Stimulated activated CD8-positive, alpha-beta memory T cell treated with anti-CD3 and anti-CD28 coated beads, Interleukin-15, amount 100 ng/mL, for 24 hours (primary cell): ENCODE measurements at places on chromosomes 6 and 20.

GRCh38 chr6:15926256-15926655 is 202.6 kb upstream of the MYLIP start:
- DNase-seq: no peak

DNA sequence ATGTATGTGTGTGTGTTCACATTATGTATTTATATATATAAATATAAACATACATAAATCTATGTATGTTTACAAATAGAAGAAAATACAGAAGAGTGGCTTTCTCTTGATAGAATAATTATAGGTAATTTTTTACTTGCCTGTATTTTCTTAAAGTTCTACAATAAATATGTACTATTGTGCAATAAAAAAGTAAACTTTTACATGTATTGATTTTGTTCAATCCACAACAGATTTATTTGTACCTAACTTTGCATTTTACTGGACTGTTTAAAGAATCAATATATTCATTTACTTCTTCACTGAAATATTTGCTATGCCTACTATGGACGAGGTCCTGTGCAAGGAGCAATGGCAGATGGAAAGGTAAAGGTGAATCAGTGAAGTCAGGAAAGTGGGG is 14.0 kb upstream of the TAB2 start:
- DNase-seq: no peak

DNA sequence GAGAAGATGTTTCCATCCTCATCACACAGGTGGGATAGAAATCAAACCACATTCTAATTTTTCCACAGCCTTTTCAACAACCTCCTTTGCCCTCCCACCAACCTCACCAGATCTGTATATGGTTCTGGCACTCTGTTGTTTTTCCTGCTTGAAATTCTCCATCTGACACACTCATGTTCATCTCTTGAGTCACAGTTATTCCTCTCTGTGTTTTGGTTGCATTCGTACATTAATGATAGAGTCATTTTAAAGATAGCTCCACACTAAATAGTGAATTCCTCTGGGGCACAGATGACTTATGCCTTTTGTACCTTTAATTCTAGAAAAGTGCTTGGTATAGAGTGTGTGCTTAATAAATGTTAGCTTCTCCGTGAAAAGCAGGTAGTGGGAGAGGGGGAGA is 1.4 kb upstream of the GCLC start:
- DNase-seq: no peak

GRCh38 chr6:37982317-37982716 is 162.8 kb downstream of the ZFAND3 start:
- DNase-seq: no peak

DNA sequence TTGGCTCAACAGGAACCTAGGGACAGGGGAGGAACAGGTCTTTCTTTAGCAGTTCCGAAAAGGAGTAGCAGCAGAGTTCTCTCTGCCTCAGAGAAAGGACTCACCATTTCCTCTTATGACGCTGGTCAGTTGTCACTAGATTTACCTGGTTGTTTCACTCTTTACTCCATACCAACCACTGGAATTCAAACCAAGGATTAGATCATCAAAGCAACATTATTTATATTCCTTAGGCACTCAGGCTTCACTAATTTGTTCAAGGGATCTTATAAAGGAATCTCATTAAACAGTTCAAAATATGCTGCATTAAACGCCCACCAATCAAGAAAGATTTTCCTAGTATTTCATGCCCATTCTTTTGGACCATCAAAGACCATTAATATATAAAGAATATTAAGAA is 1129.5 kb upstream of the MAP3K7 start:
- no peak for DNase-seq

- DNase-seq: no peak
Observed at GRCh38 chr6:125013938-125014660, 51.9 kb downstream of the RNF217 start.

DNA sequence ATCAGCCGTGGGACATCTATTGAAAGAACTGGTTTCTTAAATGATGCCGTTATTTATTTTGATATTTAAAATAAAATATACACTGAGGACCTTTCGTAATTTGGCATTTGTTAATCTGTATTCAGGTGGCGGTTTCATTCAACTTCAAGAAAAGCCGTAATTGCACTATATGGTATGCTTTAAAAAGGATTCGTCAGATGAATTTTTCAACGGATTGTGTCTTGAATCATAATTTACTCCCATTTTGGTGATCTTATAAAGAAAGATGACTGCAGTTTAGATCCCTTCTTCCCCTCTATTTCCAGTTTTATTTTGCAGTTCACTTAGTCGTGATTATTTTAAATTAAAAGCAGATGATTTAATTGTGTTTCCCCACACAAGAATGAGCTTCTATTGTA is 761 bp downstream of the KLHL32 start:
- no peak for DNase-seq

GRCh38 chr20:13447385-13448180 is 191.1 kb downstream of the TASP1 start:
- no peak for DNase-seq

DNA sequence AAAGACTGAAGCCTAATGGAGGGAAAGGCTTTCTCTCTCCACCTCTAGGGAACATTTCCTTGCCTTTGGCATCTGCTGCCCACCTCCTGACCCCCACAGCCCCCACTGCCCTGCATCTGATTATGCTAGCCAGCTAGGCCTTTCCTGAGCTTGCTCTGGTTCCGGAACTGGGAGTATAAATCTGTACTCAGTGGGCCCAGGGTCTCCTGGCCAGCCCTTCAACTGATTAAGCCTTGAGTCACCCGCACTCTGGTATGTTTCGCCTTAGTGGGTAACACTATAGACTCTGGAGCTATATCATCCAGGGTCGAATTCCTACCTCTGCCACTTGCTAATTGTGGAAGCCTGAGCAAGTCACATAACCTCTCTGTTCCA is 45.6 kb upstream of the RIPOR2 start:
- DNase-seq: no peak

DNA sequence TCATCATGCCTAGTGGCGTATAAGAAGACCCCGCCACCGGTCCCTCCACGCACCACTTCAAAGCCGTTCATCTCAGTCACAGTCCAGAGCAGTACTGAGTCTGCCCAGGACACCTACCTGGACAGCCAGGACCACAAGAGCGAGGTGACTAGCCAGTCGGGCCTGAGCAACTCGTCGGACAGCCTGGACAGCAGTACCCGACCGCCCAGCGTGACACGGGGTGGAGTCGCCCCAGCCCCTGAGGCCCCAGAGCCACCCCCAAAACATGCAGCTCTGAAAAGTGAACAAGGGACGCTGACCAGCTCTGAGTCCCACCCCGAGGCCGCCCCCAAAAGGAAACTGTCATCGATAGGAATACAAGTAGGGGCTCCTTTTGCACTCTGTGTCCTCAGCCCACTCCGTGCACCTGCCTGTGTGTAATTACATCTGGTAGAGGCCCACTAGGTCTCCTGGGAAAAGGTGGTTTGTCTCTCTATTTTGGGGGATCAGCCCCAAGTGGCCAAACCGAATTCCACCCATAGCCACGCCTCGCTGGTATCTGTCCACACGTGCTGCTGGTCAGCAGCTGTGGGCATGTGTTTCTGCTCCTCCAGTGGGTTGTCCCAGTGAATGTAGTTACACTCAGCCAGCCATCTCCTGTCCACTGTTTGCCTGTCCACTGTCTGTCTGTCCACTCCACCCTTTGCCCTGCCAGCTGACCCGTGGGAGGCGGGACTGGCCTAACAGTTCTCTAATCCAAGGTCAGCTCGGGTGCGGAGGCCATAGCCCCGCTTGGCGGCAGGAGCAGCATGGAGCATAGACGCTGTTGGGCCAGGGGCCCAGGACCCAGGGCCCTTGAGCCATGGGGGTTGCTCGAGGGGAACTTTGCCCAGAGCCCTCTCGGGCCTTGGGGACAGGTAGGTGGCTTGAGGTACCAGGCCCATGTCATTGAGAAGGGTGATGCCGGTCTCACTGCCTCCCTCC is 44.3 kb upstream of the MYL9 start:
- no peak for DNase-seq

GRCh38 chr6:135329851-135330803 is 149.0 kb downstream of the MYB start:
- no peak for DNase-seq

GRCh38 chr6:16576451-16577368 is 184.6 kb downstream of the ATXN1 start:
- DNase-seq: no peak

DNA sequence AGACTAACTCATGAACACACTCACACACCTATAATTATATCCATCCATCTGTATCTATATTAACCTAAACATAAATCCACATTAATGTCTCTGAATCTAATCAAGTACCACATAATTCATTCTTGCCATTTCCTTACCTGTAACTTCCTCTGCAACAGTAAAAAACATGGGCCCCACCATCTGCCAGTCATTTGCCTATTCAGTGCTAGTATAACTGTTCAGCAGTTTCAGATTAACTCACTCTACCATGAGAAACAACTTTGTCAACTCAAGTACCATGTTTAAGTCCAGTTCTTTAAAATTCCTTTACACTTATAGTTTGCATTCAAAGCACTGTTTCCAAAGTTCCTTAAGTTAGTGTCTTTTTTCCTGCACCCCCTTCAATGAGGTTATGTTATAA is 68.8 kb downstream of the LAMP5 start:
- DNase-seq: no peak

DNA sequence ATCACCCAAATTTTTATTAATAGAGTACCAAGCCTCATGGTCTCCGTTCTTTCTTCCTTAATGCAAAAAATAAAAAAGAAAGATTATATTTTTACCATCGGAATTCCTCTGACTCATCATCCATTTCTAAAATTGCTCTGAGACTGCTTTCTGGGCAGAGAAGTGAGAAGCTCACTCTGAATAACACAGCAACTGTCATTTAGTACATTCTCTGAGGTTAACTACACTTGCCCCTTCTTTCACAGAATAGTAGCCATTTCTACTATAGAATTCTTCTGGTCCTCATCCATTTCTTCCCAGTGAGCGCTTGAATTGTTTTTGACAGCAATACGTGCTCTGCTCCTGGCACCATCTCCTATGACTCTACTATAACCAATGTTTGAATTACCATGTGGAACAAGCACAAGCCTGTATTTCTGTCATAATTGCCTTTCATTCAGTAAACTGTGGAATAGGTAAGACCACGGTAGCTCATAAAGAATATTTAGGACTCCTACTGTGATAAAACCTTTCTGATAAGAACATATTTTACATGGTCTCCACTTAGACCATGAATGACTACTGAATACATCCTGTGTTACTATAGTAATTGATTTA is 435.5 kb upstream of the NRSN1 start:
- DNase-seq: no peak
